ENCODE measurements at places on chromosomes 5 and 9. TPM values are rescaled to one million over a fixed set of nuclear protein-coding genes. Genes with fewer than 3 reads are reported as not detected.

Gene AFAP1L1
- 20.8 TPM for total RNA-seq

Gene CAMK4
- 6.0 TPM for total RNA-seq

Gene TLE1
- 36.6 TPM for total RNA-seq

Gene IL33
- 28.1 TPM for total RNA-seq

Gene SLC6A19
- not detected for total RNA-seq

Gene THG1L
- 17.6 TPM for total RNA-seq

DNA sequence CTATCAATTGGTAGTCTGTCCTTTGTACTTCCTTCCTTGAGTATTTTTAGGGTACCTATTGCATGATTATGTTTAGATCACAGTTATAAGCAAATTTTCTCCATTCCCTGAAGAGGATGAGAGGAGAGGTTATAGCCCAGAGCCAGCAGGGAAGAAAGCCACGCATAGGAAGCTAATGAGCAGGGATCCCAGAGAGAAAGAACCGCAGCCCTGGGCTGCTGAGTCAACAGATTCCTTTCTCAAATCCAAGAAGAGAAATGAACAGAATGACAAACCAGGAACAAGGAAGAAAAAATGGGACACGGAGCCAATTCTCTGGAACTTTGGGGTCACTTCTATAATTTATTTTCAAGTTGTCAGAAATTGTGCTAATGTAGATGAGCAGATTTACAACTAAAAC lies 284.5 kb downstream of the RFX3 start:
- DNase-seq: no peak

- no peak for DNase-seq
Measured at GRCh38 chr9:138097501-138097991, 220.0 kb downstream of the CACNA1B start.

DNA sequence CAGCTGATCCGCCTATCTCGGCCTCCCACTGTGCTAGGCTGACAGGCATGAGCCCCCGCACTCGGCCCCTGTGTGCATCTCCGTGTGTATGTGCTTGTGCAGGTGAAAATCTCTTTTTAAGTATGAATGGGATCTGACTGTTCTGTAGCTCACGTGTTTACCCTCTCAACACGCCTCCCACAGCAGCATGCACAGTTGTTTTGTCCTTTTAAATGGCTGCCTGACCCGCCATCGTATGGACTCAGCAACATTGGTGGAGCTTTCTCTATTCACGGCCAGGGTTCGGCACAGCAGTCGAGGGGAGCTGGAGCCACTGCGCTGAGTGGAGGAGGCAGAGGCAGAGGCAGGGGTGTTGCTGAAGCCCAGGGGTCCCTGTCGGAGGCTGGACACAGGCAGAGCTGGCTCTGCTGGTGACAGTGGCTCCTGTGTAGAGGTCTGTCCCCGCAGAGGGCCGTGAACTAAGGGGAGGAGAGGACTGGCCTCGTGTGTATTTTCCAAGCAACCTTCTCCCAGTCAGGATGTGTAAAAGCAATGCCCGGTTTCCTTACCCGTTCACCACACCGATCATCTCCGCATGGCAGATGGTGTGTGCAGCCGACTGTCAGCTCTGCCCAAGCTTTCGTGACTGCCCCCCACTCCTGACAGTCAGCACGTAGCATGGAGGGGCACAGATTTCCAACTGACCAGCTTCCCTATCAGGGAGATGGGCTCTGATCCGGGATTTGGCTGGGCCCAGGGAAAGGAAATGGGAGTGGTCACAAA lies 37.3 kb downstream of the MRPL36 start:
- DNase-seq: no peak

- no peak for DNase-seq
Measured at GRCh38 chr5:146703899-146704298, 174.7 kb downstream of the PPP2R2B start.

- DNase-seq: peak; percentile 9
Measured at GRCh38 chr5:109740966-109741365, 51.2 kb downstream of the MAN2A1 start.

DNA sequence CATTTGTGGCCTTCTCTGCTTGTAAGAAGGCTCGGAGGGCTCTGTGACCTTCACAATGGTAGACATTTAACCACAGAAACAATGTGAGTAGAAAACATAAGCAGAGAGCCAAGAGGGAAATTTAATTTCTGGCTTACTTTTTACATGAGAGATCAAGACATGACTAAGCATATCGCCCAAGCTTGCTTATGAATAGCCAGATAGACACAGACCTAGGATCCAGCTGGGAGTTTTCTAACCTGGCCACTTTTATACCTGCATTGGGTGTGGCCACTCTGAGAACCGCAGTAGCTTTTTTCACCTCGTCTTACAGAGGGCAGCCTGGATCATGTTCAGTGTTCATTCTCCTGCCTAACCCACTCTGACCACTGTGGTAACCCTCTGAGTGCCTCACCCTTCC lies 244.9 kb upstream of the KCNN2 start:
- DNase-seq: no peak

- DNase-seq: no peak
Measured at GRCh38 chr9:106451223-106451622, 411.7 kb upstream of the ZNF462 start.

GRCh38 chr5:158300256-158300655 lies 441.3 kb upstream of the CLINT1 start:
- no peak for DNase-seq

- DNase-seq: peak; percentile 79
Measured at GRCh38 chr9:128771745-128772519, at the start of gene ZER1. Gene ZER1 (minus strand): TSS chr9:128771927. CDS start chr9:128755565, 16,362 bp downstream.

DNA sequence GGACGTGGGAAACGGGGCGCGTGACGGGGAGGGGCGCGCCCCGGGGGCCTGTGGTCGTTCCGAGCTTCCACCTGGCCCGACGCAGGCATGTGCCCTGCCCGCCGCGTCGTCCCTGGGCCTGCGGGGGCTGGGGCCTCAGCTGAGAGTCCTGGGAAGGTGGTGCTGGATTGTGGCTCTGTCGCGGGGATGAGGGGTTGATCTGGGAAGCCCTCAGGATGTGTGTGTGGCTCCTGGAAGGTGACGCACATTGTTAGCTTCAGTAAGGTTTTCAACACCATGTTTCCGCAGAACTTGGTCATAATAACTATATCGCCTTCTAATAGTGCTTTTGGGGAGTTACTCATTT lies 589.1 kb downstream of the MTRR start:
- DNase-seq: no peak

DNA sequence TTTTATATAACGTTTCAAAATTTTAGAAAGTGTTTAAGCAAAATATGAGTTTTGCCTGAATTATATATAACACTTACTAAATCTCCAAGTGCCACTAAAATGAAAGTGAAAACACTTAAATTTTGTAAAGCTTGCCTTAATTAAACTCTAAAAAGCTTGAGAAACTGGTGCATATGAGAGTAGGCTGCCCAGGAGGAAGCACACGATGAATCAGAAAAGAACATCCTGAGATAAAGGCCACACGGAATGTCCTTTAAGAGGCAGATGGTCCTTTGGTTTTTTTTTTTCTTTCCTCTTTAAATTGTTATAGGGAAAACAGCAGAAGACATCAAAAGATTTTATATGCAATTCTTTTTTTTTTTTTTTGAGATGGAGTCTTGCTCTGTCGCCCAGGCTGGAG lies 60.3 kb downstream of the HABP4 start:
- no peak for DNase-seq

Measured in skin of body (tissue), 3 donors.